ENCODE measurements at places on chromosomes 5 and 9. TPM values are rescaled to one million over a fixed set of nuclear protein-coding genes. Genes with fewer than 3 reads are reported as not detected.
A peak's percentile ranks its signal among the peaks of the same experiment; 100 is the strongest.

DNA sequence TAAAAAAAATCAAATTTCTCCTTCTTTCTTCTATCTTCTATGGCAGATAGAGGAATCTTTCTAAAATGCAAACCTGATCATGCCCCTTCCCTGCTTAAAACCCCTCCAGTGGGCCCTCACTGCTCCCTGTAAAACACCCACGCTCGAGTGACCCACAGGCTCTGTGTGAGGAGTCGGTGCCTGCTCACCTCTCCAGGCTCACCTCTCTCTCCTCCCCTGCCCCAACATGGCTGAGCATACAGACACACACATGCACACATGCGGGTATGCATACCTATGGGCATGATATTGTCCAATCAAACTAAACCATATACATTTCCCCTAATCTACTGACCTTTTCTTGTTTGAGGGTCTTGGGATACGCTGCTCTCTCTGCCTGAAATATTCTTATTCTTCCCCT, 40.8 kb upstream of the COL15A1 start:
- no peak overlapping the region for H3K27ac ChIP-seq
- H3K4me3 ChIP-seq = no peak overlapping the region
- H3K36me3 ChIP-seq = no peaks in the 10 kb centered on the region
- no peak for DNase-seq

DNA sequence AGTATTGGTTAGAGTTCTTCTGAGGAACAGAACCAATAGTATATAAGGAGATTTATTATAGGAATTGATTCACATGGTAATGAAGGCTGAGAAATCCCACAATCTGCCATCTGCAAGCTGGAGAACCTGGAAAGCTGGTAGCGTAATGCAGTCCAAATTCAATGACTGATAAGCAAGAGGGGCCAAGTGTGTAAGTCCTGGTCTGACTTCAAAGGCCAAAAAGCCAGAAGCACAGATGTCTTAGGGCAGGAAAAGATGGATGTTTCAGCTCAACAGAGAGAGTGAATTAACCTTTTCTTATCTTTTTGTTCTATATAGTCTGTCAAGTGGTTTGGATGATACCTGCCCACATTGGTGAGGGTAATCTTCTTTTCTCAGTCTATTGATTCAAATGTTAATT, 146.4 kb downstream of the FGF10 start:
- peaks cover 8% of the 10 kb centered on the region for H3K4me1 ChIP-seq
- no peaks in the 10 kb centered on the region for H3K36me3 ChIP-seq
- H3K27ac ChIP-seq = no peak overlapping the region
- no peaks in the 10 kb centered on the region for H3K27me3 ChIP-seq
- no peak for DNase-seq
- no peak overlapping the region for H3K4me3 ChIP-seq

- DNase-seq = no peak
- no peak overlapping the region for H3K4me3 ChIP-seq
- H3K4me1 ChIP-seq = peaks cover 11% of the 10 kb centered on the region
- H3K36me3 ChIP-seq = no peaks in the 10 kb centered on the region
Observed at GRCh38 chr5:150121448-150122157, 34.0 kb downstream of the PDGFRB start.

DNA sequence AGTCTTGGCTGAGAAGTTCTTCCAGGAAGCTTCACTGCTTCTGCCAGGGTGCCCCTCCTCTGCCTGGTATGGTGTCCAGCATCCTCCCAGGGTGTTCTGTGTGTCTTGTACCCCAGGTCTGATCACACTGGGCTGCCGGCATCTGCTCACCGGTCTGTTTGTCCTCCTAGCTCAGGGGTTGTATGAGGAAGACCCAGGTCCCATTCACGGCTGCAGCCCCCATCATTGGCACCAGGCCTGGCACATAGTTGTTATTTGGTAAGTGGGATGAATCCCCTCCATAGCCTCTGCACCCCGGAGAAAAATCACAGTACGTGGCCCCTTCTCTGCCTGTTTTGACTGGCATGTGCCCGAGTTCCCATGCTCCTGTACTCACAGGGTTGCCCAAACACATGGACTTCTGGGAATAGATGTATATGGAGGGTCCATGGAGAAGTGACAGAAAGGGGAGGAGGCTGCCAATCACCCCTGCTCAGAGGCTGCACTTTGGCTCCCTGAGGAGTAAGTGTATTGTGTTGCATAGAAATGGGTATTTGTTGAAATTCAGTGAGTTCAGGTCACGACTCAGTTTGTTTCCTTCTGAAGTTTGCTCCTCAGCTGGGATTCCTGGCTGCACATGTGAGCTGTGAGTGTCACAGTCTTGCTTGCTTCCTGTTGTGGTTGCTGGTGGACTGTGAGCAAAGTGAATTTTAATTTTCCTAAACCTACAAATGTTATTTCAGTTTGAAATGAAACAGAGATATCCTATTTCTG, 96.2 kb downstream of the HSPA4 start:
- no peaks in the 10 kb centered on the region for H3K36me3 ChIP-seq
- no peaks in the 10 kb centered on the region for H3K27me3 ChIP-seq
- H3K4me1 ChIP-seq = no peaks in the 10 kb centered on the region

GRCh38 chr5:95986001-95986400, 24.4 kb upstream of the ELL2 start:
- H3K36me3 ChIP-seq = no peaks in the 10 kb centered on the region
- no peaks in the 10 kb centered on the region for H3K4me1 ChIP-seq
- H3K4me3 ChIP-seq = no peak overlapping the region
- H3K27me3 ChIP-seq = no peaks in the 10 kb centered on the region
- H3K27ac ChIP-seq = no peak overlapping the region

- no peak overlapping the region for H3K4me3 ChIP-seq
- no peaks in the 10 kb centered on the region for H3K27me3 ChIP-seq
- no peak for DNase-seq
- H3K27ac ChIP-seq = no peak overlapping the region
Observed at GRCh38 chr5:177430140-177430951, 3.9 kb downstream of the GRK6 start.

DNA sequence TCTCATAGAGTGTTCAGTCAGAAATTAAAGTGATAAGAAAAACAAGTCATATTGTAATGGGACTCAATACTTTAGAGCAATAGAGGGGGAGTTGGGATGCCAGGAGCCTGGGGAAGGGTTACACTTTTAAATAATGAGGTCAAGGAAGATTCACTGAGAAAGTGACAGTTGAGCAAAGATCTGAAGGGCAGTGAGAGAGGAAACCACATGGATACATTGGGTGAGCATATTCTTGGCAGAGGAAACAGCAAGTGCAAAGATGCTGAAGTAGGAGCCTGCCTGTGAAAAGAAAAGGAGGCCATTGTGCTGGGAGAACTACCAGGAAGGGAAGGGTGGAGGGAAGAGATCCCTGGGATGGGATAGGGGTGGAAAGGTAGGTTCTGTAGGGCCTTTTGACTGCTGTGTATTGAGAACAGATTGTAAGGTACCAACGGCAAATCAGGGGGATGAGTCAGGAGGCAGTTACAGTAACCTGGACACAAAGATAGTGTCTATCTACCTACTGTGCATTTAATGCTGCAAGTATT, 79.4 kb downstream of the PAM start:
- no peak for DNase-seq
- H3K27me3 ChIP-seq = no peaks in the 10 kb centered on the region
- no peaks in the 10 kb centered on the region for H3K36me3 ChIP-seq
- no peak overlapping the region for H3K4me3 ChIP-seq
- H3K27ac ChIP-seq = no peak overlapping the region

- H3K4me3 ChIP-seq = no peak overlapping the region
- no peaks in the 10 kb centered on the region for H3K36me3 ChIP-seq
- no peak overlapping the region for H3K27ac ChIP-seq
- DNase-seq = peak; percentile 29
- peaks cover 37% of the 10 kb centered on the region for H3K4me1 ChIP-seq
- no peaks in the 10 kb centered on the region for H3K27me3 ChIP-seq
Observed at GRCh38 chr5:17412760-17413671, 85.0 kb upstream of the TAF11L2 start.

DNA sequence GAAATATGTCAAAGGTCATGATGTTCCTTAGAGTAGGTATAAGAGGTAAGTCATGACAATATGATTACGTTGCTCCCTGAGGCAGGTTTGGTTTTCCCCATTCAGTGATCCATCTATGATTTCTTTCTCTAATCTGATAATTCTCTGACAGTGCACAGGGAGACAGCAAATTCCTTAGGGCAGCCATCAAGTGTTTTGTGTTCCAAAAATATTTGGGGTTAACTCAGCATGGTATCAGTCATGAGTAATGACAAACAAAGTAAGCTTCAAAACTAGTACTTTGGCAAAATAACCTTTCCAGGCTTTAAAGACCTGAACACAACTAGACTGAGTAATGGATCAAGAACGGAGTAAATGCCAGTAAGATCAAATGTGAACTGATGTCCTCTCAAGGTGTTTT, 55.3 kb upstream of the SPATA31E1 start:
- no peak overlapping the region for H3K27ac ChIP-seq
- no peaks in the 10 kb centered on the region for H3K36me3 ChIP-seq
- no peaks in the 10 kb centered on the region for H3K27me3 ChIP-seq

DNA sequence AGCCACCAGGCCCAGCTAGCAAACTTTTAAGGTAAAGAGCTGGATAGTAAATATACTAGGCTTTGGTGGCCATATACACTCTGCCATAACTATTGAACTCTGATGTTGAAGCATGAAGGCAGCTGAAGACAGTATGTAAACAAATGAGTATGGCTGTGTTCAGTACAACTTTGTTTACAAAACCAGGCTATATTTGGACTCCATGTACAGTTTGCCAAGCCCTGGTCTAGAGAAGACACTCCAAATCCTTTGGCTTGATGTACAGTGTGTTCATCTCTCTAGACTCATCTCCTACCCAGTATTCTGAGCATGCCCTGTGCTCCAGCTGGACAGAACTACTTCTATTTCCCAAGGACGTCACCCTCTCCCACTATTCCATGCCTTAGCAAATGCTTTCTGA, 54.3 kb upstream of the MEGF10 start:
- no peak for DNase-seq
- H3K27me3 ChIP-seq = no peaks in the 10 kb centered on the region
- H3K4me3 ChIP-seq = no peak overlapping the region
- H3K4me1 ChIP-seq = no peaks in the 10 kb centered on the region
- no peak overlapping the region for H3K27ac ChIP-seq

DNA sequence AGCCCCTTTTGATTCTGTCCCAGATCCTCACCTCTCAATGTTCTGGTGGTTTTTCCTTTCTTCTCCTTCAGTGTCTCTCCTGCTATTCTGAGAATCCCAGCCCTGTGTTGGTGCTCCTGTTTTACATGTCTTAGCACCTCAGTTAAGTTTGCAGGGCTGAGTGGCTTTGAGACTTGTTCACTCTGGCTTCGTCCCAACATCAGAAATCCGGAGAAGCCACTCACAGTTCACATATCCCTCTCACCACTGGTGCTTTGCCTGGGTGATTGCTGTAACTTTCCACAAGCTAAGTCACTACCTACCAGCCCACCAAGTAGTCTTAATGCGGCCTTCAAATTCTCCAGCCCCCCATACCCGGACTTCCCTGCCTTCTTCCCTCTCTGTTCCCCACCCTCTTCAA, 40.2 kb downstream of the CYFIP2 start:
- no peaks in the 10 kb centered on the region for H3K36me3 ChIP-seq
- H3K27me3 ChIP-seq = no peaks in the 10 kb centered on the region
- H3K27ac ChIP-seq = no peak overlapping the region
- peaks cover 6% of the 10 kb centered on the region for H3K4me1 ChIP-seq
- H3K4me3 ChIP-seq = no peak overlapping the region

DNA sequence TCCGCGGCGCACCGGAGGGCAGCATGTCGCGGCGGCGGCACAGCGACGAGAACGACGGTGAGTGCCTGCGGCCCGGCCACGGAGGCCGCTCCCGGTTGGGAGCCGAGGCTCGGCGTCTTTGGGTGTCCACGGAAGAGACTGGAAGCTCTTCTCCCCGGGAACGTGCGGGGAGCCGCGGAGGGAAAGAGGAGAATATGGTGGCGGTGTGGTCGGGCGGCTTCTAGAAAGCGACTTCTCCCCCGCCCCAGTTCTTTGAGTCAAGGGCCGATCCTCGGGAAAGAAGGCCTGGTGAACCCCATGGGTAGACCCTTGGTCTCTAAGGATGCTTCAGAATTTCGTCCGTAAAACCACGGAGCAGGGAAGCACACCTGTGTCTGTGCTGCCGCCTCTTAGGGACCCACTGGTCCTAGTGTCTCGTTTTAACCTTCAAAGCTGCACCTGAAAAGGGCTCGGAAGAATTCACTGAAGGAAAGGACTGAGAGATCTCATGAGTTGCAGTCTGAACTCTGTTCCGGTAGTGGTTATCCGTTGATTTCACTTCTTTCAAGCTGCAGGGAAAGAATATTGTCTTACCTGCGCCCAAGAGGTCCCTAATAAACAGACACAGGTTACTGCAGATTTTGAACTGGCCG, 354 bp downstream of the NCBP1 start:
- peak overlapping the region; percentile 85 for H3K4me3 ChIP-seq
- DNase-seq = no peak
- H3K27ac ChIP-seq = peak overlapping the region; percentile 98
- H3K27me3 ChIP-seq = no peaks in the 10 kb centered on the region

DNA sequence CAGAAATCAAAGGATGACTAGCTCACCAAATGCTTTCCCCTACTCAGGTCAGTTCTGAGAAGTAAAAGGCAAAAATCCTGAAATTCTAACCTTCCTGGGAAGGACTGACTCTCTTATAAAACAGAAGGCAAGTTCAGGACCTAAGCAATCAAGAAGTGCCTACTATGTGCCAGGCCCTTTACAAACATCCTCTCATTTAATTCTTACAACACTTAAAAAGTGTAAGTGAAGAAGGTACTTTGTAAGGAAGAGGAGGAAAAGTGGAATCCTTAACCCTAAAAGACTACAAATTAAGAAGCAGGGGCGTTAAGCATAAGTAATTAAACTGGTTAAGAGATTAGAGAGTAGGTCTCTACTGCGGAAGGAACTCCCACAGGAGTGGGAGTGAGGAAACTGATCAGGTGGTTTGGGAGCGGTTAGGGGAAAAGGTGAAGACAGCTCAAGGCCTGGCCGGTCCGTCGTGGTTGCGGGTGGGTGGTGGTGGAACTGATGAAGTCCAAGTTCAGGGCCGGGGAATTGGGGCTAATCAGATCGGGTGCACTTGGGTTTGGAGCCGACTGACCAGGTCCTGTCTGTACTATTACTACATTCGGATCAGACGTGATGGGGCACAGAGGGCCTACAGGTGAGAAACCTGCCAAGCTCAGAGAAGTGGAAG, 839 bp downstream of the MED27 start:
- no peaks in the 10 kb centered on the region for H3K36me3 ChIP-seq
- no peaks in the 10 kb centered on the region for H3K27me3 ChIP-seq
- H3K4me1 ChIP-seq = peaks cover 10% of the 10 kb centered on the region
- no peak for DNase-seq
- peak overlapping the region; percentile 88 for H3K4me3 ChIP-seq

Gene ARL10
- total RNA-seq = 16.6 TPM

Gene RAPGEF6
- total RNA-seq = 15.4 TPM

Gene PCDHGA11
- 13.3 TPM for total RNA-seq

Gene SLC6A19
- total RNA-seq = not detected
